ENCODE measurements at places on chromosomes 7 and 10. TPM values are rescaled to one million over a fixed set of nuclear protein-coding genes. Genes with fewer than 3 reads are reported as not detected.

The PLXNA4 gene
- total RNA-seq = 1.6 TPM

The PAPSS2 gene
- total RNA-seq = 3.8 TPM

The ATOH7 gene
- total RNA-seq = not detected

GRCh38 chr10:45450866-45451265 lies 76.8 kb downstream of the ALOX5 start:
- DNase-seq = no peak
